ENCODE measurements at places on chromosomes 2 and 18. TPM values are rescaled to one million over a fixed set of nuclear protein-coding genes. Genes with fewer than 3 reads are reported as not detected.

The CD226 gene
- 0.53 TPM for polyA plus RNA-seq

The STAT4 gene
- 1.5 TPM for polyA plus RNA-seq

The IL18RAP gene
- not detected for polyA plus RNA-seq

The TLX2 gene
- polyA plus RNA-seq, result not detected

The DSG3 gene
- polyA plus RNA-seq, result not detected

The LYG2 gene
- polyA plus RNA-seq, result not detected

The MAL gene
- not detected for polyA plus RNA-seq

The SIX2 gene
- polyA plus RNA-seq, result 0.36 TPM

The TRPM8 gene
- not detected for polyA plus RNA-seq

The ASB18 gene
- polyA plus RNA-seq, result not detected

The KATNAL2 gene
- 1.3 TPM for polyA plus RNA-seq

The MYOM1 gene
- 0.26 TPM for polyA plus RNA-seq

The IL1B gene
- 7.6 TPM for polyA plus RNA-seq

The CEP68 gene
- 11.7 TPM for polyA plus RNA-seq

The TMEM131 gene
- polyA plus RNA-seq, result 15.1 TPM

The PLGLB2 gene
- polyA plus RNA-seq, result 1.2 TPM

The MLPH gene
- 16.1 TPM for polyA plus RNA-seq

The ERBB4 gene
- not detected for polyA plus RNA-seq

The HOXD10 gene
- 12.6 TPM for polyA plus RNA-seq

The PAIP2B gene
- polyA plus RNA-seq, result 0.29 TPM

The CYS1 gene
- 2.5 TPM for polyA plus RNA-seq

The MDH1B gene
- polyA plus RNA-seq, result 0.76 TPM

The LRRC30 gene
- not detected for polyA plus RNA-seq

The PUM2 gene
- 51.1 TPM for polyA plus RNA-seq

The AQP12A gene
- not detected for polyA plus RNA-seq

The UGT1A6 gene
- 0.11 TPM for polyA plus RNA-seq

The UGT1A7 gene
- not detected for polyA plus RNA-seq

The GALNT13 gene
- polyA plus RNA-seq, result not detected

The MAB21L4 gene
- polyA plus RNA-seq, result not detected

The KYNU gene
- polyA plus RNA-seq, result 0.04 TPM

The BOLL gene
- polyA plus RNA-seq, result not detected

The ANTXR1 gene
- polyA plus RNA-seq, result 78.6 TPM

The MYL1 gene
- polyA plus RNA-seq, result not detected

The NDUFB3 gene
- 25.2 TPM for polyA plus RNA-seq
